ENCODE measurements at places on chromosomes 2 and 18. TPM values are rescaled to one million over a fixed set of nuclear protein-coding genes. Genes with fewer than 3 reads are reported as not detected.

RNF125 gene
- total RNA-seq: 1.3 TPM

LANCL1 gene
- total RNA-seq: 20.7 TPM

CDK15 gene
- total RNA-seq: 1.2 TPM

COLEC11 gene
- 8.2 TPM for total RNA-seq

SP110 gene
- total RNA-seq: 15.4 TPM

CHRNG gene
- total RNA-seq: not detected

SESTD1 gene
- 42.4 TPM for total RNA-seq

DYSF gene
- total RNA-seq: 7.6 TPM

VIL1 gene
- total RNA-seq: not detected

RGPD4 gene
- not detected for total RNA-seq

Data from cardiac ventricle fibroblast (primary cell).